ENCODE measurements at places on chromosomes 12 and 14.

DNA sequence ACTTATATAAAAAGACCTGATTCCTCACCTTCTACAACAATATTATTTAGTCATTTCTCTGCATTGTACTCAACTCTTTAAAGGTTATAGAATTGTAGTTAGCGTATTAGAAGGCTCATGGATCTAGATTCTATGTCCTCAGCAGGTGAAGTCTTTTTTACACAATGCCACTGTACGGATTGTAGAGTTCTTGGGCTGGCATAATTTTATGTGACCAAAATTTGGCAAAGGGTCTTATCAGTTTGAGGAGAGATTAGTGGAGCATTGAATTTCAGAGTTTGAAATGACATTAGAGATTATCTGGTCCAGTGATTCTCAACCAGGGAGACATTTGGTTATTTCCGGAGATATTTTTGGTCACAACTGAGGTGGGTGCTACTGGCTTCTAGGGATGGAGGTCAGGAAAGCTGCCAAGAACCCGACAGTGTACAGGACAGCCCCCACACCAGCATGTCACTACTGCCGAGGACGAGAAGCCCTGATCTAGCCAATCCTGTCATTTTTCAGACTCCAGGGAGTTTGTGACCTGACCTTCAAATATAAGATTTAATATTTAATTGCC lies 63.9 kb downstream of the BICD1 start:
- no peak for DNase-seq

DNA sequence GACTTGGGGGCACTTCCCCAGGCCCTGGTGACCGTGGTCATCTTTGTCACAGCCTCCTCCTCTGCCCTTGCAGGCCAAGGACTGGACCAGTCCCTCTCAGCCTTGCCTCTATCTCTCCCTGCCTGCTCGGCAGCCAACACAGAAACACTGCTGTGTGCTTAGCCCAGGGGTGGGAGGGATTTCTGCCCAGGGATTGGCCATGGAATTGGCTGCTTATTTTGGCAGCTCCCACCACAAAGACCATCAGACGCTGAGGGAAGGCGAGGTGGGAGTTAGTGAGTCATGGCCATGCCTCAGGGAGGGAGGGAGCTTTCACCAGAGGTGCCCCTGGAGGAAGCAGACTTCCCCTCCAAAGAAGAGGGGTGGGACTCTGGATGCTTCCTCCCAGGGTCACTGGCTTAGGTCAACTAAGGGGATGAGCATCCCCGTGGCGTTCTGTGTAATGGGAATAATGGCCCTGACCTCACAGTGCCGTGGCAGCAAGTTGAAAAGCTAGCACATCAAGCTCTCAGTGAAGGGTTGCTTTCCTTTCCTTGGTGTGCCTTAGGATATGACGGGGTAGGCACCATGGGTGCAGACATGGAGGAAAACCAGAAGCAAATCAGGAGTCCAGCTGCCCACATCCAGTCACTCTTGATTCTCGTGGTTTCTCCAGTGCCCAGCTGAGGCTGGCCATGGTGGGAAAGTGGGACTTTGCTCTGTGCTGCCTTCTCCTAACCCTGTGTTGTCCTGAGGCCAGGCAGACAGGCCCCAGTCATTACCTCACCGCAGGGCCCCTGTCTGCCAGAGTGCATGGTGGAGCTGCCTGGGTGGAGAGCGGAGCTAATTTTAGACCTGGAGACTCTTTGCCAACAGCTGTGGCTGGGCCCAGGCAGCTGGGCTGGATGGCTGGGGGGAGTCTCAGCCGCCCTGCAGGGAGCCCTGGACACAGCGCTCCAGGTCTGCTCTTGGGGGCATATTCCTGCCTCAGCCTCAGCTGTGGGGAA lies 21.4 kb downstream of the B4GALNT3 start:
- DNase-seq, result no peak

DNA sequence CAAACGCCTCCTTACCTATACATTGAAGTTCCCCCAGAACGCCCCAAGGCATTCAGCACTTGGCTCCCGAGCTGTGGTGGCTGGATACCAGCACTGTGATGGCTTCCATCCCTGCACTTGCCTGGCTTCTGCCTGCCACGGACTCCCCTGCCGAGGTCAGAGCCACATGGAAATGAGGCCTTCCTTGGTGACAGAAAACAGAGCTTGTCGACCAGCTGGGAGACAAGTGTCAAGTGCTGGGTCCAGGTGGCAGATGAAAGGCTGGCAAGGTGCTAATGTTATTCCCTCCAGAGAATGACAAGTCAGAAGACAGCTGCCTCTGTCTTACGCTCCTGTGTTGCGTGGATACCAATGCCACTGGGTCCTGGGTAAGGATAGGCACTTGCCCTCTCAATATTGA lies 26.2 kb upstream of the GNG2 start:
- DNase-seq, result no peak

GRCh38 chr12:59600171-59600570 lies 4.3 kb downstream of the SLC16A7 start:
- no peak for DNase-seq

DNA sequence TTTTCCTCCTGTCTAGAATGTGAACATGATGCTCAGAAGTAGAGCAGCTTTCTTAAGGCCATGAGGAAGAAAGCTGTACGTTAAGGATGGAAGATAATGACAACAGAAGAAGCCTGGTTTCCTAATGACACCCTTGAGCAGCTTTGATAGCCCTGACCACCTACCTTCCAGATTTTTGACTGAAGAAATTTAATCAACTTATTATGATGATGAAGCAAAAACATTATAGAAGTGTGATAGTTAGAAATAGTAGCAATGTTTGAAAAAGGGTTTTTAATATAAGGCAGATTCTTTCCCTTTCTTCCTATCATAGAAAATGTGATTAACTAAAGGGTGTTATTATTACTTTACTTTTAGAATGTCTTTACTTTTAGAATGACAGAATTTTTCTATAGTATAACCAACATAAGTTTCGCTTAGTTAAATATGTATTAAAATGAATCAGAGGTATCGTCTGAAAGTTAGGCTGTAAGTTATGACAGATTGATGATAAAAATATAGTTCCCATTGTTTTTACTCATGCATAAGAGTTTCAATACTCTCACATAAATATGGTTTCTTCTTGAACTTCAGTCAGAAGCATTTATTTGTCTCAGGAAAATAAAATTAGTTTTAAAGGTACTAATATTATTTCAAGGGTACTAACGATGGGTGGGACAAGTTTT lies 50.1 kb upstream of the PPFIA2 start:
- DNase-seq, result no peak

DNA sequence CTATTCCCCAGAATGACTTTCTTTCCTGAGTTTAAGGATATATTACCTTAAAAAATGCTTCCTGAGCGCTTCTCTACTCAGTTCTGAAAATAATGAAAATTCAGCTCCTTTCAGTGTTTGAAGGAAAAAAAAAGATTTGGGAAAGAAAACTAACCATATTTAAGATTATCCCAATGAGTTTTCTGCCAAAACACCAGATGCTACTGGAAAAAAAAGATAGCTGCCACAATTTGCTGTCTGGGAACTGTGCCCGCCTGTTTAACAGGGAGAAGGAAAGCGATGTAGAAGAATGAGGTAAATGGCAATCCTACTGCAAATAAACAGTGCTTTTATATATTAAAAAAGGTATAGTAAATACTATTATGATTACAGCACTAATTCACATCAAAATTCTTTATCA lies 367.6 kb upstream of the PRICKLE1 start:
- DNase-seq, result peak; percentile 11

DNA sequence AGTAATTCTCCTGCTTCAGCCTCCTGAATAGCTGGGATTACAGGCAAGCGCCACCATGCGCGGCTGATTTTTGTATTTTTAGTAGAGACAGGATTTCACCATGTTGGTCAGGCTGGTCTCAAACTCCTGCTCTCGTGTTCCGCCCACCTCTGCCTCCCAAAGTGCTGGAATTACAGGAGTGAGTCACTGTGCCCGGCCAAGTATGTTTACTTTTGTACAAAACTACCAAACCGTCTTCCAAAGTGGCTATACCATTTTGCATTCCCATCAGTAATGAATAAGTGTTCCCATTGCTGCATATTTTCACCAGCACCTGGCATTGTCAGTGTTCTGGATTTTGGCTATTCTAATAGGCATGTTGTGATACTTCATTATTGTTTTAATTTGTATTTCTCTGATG lies 8.4 kb upstream of the KRT6A start:
- DNase-seq, result no peak

DNA sequence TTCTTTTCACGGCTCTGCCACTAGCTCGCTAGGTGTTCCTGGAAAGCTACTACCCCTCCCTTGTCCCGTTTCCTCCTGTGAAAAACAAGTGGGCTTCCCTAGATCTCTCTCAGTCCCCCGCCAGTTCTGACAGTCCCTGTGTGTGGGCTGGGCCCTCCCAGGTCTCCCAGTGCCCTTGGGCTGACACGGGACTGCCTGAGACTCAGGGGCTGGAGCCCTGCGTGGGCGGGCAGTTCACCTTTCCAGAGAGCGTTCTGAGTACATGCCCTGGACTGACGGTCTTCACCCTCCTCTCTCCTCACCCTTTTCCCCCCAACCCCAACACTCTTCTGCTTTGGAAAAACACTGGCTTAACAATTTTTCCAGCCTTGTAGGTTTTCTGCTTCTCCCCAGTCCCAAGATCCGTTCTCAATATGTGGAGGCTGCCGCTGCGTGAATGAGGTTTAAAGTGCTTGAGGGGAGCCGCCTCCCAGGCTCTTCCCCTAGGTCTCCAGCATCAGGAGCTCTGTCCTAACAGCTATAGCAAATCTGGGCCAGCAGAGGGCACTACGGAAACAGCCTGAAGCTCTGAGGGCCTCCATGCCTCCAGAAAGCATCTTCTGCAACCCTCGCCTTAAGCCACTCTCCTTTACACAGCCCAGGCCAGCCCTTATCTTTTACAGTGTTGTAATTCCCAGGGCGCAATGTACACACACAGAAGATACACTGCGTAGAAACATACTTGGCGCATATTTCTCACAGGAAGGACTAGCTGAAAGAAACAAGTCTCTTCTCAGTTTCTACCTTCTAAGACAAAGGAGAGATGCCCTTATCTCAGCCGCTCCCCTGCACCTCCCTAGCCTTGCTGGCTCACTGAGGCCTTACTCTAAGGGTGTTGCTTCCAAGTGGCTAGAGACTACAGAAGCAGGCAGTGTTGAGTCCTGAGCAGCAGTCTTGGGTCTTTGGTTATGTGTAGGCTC lies 10.4 kb upstream of the DCD start:
- no peak for DNase-seq

DNA sequence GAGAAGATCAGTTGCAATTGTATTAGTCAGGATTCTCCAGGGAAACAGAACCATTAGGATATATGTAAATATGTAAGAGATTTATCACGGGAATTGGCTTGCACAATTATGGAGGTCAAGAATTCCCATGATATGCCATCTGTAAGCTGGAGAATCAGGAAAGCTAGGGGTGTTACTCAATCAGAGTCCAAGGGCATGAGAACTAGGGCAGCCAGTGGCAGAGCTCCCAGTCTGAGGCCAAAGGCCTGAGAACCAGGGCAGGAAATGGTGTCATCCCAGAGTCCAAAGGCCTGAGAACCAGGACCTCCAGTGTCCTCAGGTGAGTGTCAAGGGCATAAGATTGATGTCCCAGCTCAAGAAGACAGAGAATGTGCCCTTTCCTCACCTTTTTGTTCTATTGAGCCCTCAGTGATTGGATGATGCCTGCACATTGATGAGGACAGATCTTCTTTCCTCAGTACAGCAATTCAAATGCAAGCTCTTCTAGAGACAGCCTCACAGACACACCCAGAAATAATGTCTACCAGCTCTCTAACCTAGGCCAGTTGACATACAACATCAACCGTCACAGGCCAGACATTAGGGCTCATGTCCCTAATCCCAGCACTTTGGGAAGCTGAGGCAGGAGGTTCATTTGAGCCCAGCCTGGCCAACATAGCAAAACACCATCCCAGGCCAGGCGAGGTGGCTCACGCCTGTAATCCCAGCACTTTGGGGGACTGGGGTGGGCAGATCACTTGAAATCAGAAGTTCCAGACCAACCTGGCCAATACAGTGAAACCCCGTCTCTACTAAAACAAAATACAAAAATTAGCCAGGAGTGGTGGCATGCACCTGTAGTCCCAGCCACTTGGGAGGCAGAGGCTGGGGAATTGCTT lies 34.9 kb upstream of the ZNF740 start:
- no peak for DNase-seq

DNA sequence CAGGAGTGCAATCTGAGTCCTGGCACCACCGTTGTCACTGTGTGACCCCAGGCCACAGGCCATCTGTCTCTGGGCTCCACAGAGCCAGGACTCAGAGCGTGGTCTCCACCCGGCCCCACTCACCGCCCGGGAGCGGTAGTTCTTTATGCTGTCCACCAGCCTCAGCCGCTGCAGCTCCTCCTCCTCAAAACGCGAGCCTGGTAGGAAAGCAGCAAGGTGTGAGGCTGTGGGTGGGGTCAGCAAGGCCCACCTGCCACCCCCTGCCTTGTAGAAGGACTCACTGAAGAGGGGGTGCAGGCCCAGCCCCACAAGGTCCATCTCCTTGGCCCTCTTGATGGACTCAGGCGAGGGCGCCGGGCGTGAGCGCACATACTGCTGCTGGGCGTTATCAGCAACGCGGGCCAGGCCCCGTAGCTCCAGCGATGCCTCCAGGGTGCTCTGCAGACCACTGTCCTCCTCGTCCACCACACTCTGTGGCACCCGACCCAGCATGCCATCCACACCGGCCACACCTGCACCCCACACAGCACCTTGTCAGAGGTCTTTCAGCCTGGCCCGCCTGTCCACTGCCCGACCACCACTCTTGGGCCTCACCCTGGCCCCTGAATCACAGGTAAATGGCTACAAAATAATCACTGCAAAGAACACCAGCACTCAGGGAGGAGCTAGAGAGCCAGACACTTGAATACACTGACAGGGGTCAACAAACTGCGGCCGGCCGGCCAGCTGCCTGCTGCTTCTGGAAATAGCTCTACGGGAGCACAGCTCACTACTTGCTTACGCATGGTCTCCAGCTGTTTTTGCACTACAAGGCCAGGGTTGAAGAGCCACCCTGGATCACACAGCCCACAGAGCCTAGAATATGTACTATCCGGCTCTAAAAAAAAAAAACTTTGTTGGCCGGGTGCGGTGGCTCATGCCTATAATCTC lies 16.3 kb downstream of the CFAP73 start:
- DNase-seq, result no peak

- DNase-seq, result no peak
Measured at GRCh38 chr12:62726471-62726980, 208.4 kb downstream of the PPM1H start.

DNA sequence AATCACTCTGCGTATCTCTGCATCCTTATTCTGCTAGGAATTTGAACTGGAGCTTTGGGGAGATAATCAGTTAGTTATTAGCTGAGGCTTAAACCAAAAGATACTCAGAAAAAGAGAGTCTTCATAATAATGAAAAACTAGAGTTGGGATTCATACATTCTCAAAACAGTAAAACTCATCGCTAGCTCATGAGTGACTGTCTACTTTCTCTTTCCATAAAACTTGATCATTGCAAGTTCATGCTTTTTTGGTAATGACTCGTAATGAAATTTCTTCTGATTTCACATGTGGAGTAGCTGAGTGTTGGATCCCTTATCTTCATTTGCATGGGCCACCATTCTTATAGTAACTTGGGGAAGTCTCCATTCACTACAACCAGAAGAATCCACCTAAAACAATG lies 397.7 kb downstream of the PDZRN4 start:
- DNase-seq, result no peak

- no peak for DNase-seq
Measured at GRCh38 chr14:105388110-105388951, 10.0 kb upstream of the TEX22 start.
